ENCODE measurements at places on chromosomes 11 and 22.

- no peak for DNase-seq
Observed at GRCh38 chr11:73981051-73981805, 1.4 kb downstream of the UCP2 start.

- DNase-seq, result peak; percentile 16
Observed at GRCh38 chr22:49446759-49447710, 380.6 kb downstream of the BRD1 start.

- no peak for DNase-seq
Observed at GRCh38 chr11:86969258-86969657, 14.1 kb upstream of the FZD4 start.

GRCh38 chr11:32331098-32331497 lies 104.2 kb downstream of the WT1 start:
- no peak for DNase-seq

GRCh38 chr22:20282901-20283673 lies 15.0 kb upstream of the RTN4R start:
- no peak for DNase-seq

DNA sequence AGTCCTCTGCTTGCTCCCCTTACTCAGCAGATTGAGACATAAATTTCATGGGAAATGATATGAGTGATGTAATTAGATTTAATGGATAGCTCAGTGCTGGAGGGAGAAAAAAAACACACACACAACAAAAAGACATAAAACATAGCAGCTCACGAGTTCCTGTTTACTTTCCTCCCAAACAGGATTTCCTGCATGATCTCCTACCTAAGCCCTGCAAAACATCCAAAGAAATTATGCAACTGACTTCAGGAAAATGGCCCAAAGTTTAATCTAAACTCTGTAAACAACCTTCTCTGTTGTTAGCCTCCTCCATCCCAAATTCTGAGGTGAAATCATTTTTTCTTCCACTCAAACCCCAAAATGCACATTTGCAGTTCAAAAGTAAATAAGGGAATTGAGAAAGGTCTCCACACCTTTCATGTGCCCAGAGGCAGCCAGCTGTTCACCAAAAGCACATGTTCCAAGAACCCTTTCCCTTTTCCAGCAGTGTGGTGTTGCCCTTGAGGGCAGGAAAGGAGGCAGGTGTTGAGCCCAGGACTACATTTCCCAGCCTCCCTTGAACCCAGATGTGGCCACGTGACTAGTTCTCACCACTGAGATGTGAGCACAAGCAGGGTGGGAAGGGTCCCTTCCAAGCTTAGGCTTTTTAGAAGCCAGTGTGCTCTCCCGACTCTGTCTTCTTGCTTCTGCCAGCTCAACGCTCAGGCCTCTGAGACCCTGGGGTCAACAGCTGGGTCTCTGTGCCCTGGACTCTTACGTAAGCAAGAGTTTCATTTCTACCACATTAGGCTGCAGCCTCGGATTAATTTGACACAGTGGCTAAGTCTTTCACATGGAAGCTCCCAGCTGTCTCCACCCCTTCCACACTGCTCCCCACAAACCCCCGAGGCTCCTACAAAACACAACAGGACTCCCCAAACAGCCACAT lies 301.2 kb downstream of the CTTN start:
- no peak for DNase-seq

DNA sequence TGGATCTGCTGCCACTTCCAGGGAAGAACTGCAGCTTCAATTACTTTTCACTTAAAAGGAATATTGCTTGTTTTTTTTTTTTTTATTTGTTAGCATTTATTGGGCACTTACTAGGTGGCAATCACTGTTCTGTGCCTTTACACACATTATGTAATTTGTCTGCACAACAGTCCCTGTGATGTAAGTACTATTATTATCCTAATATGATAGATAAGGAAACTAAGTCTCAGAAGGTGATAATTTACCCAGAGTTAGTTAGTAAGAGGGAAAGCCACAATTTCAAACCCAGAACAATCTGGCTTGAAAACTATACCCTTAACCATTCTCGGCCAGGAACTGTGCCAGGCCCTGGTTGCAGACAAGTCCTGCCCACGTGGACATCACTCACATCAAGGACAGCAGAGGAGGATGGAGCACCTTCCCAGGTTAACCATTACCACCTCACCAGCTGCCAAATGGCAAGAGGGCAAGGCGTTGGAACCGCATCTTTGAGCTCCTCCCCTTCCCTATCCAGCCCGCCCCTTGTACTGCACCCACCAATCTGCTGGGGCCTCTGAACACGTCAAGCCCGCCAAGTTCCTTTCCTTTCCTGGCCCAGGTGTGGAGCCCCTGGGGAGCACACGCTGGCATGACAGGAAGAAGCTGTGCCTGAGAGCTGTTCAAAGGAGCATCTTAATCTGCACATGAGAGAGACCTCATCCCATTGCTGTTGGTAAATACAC lies 78.4 kb downstream of the NAV2 start:
- no peak for DNase-seq

DNA sequence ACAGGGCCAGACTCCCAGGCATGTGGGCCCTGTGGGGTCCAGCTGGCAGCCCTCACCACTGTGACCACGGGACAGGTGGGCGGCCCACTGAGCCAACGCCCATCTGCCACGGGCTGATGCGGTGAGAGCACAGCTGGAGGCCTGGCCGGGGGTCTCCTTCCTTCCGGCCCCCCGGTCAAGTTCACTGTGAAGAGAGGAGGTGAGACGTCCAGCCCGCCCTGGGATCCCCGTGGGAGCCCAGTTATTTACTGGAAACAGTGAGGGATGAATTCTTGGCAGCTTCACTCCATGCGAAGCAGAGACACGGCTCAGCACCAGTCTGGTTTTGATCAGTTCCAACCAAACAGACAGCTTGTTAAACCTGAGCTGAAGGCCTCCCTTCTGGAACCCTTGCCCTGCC lies 38.7 kb downstream of the WNT11 start:
- DNase-seq, result no peak

DNA sequence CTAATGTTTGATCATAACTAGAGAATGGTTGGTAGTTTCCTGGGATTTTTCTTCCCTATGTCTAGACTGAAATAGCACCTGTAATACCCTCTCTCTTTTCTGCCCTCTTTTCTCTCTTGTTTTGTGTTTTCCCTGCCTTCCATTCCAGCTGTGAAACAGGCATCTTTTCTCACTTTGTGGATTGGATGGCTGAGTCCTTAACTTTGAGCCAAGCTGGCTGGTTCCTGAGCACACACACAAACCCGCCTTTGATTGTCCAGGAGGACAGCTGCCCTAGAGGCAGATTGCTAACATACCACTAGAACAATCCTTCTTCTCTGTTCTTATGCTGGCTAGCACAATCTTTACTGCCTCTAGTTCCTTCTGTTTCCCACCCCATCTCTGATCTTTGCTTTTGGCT lies 17.7 kb downstream of the CTNND1 start:
- no peak for DNase-seq

GRCh38 chr22:24146194-24146616 lies 35.1 kb upstream of the SUSD2 start:
- DNase-seq, result no peak
